ENCODE measurements at places on chromosomes 11 and 22.

- DNase-seq = no peak
Observed at GRCh38 chr11:50174189-50174588, 141.5 kb downstream of the OR4C45 start.

- DNase-seq = no peak
Observed at GRCh38 chr11:45807792-45808238, 2.9 kb downstream of the SLC35C1 start.

- DNase-seq = no peak
Observed at GRCh38 chr11:16223558-16223957, 132.8 kb downstream of the SOX6 start.

GRCh38 chr11:128550261-128550821 is 37.0 kb downstream of the ETS1 start:
- DNase-seq = no peak

Measured in hypothalamus (tissue), 51 donors.